ENCODE measurements at places on chromosomes 16 and 17.

DNA sequence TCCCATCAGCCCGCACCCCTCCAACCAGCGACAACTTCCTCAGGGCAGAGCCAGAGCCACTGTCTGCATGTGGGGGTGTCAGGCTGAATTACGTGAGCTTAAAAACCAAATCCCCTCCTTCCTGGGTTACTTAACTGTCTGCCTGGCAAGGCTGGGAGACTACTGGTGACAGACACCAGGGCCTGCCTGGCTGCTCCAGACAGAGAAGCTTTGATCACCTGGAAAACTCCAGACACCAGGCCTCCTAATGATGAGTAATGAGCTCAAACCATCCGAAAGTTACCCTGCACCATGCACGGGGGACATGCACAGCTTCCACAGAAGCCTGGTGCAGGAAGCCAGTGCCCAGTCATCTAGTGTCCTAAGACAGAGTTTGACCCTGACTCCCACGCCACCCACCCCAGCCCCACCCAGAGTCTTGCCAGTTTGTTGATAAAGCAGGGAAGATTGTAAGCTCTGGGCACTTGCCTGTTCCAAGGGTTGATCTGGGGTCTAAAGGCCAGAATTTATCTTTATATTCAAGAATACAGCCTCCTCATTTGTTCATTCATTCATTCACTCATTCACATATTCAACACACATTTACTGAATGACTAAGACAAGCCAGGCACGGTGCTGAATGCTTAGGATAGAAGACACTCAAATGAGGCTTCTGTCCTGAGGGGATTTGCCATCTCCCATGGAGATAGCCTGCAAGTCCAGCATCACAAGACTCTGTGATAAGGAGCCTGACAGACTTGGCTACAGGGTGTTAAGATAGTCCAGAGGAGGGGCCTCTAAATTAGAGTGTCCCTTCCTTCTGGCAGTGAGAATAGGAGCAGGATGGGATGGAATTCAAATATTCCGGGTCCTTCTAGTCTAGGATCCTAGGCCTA, 7.2 kb upstream of the CCDC182 start:
- DNase-seq: no peak

DNA sequence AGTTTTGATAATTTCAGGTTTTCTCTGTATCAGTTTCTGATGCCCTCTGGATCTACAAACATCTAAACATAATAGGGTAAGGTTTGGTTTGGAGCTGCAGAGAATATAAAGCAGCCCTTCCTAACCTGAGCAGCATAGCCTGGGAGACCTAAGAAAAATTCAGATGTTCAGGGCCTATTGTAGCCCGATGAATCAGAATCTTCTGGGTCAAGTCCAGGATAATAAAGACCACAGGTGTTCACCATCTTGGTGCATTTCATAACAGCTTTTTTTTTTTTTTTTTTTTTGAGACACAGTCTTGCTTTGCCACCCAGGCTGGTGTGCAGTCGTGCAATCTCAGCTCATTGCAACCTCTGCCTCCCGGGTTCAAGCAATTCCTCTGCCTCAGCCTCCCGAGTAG, 19.7 kb upstream of the ARHGAP17 start:
- no peak for DNase-seq

DNA sequence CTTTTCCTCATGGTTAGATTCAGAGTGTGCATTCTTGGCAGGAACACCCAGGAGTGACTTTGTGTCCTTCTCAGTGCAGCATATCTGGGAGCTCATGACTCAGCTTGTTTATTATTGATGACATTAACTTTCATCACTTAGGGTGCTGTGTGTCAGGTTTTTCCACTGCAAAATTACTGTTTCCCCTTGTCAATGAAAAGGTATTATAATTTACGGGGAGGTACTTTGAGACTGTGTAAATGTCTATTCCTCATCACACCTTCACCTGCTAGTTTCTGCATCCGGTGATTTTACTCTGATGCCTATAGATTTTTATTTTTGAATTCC, 50.5 kb downstream of the WWP2 start:
- no peak for DNase-seq

- DNase-seq: no peak
Observed at GRCh38 chr17:2040942-2041560, 771 bp upstream of the OVCA2 start.

- no peak for DNase-seq
Observed at GRCh38 chr16:20289571-20289970, 37.7 kb downstream of the GP2 start.

DNA sequence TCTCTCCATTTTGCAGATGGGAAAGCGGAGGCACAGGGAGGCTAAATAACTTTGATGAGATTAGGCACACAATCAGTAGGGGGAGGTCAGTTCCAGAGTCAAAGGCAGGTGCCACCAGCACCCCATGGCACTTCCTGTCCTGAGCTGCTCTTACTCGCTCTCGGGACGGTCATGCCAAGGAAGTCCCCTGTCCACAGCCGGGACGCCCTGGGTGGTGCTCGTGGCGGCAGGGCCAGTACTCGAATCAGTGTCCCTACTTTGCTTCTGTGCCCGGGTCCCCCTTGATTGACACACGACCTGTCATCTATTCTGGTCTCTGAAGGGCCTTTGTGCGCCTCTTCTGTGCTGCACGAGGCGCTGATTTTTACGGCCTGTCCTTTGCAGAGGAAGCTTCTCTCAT, 31.3 kb downstream of the IRF8 start:
- DNase-seq: no peak

- no peak for DNase-seq
Observed at GRCh38 chr17:39641883-39642282, 4.9 kb downstream of the STARD3 start.

DNA sequence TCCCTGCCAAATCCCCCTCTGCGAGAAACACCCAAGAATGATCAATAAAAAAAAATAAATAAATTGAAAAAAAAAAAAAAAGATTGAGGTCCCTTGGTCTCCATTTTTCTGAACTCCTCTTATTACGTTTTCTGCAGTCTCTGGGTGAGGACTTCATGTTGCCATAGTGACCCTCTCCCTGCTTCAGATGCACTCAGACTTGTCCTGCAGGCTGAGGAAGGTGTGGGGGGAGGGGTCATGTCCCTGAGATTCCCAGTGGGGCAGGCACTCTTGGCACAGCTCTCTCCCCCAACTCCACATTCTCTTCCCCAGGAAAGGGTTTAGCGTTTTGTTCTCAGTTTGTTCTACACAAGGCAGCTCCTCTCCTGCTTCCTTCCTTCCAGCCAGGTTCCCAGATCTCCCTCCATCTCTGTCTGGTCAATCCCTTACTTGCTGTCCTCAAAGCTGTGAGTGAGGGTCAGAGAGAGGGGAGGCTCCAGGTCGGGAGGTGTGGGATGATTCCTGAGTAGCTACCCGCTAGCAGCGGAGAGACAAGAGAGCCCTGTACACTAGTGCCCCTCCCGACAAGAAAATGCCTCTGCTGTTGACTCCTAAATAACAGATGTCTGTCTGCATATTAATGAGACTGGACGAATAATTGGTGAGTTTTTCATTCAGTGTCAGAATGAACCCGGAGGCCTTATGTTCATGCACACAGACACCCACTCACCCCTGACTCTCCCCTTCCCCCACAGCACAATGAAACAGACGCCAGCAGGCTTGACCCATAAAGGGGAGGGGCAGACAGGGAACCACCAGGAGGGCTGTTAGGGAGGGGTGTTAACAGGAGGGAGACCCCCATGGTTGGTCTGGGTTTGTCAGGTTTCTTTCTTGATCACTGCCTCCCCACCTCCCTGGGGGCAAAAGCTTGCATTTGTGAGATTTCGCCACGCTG, 9.2 kb downstream of the RND2 start:
- no peak for DNase-seq

- DNase-seq: no peak
Observed at GRCh38 chr17:62164747-62165722, 100.0 kb upstream of the MED13 start.

DNA sequence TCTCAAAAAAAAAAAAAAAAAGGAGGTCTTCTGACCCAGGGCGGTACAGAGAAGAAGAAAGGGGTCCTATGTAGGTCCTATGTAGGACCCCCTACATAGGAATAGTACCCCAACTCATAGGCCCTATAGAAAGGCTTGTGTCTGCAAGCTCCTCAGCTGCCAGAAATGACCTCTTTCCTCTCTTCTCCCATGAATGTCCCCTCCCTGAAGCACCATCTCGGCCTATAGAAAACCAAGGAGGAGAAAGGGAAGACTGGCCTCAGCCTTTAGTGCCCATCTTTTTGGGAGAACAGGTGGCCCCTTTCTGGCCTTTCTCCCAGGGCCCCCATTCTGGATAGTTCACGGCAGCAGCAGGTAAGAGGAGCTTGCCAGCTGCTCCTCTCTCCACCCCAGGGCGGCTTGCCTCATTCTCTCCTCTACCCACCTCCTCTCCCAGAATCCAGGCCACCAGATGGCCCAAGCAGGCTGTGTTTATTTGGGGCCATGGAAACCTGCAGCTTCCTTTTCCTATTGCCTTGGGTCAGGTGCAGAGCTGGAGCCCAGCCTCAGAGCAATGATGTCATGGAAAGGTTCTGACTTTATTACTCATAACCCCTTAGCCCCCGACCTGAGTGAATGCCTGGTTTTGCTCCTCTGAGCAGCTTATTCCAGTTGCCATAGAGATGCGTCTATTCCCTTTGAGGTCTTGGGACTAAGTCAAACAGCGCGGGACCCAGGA, 1.6 kb upstream of the MRPL58 start:
- peak; percentile 46 for DNase-seq

- DNase-seq: no peak
Observed at GRCh38 chr16:48105976-48106375, 49.8 kb downstream of the ABCC12 start.

DNA sequence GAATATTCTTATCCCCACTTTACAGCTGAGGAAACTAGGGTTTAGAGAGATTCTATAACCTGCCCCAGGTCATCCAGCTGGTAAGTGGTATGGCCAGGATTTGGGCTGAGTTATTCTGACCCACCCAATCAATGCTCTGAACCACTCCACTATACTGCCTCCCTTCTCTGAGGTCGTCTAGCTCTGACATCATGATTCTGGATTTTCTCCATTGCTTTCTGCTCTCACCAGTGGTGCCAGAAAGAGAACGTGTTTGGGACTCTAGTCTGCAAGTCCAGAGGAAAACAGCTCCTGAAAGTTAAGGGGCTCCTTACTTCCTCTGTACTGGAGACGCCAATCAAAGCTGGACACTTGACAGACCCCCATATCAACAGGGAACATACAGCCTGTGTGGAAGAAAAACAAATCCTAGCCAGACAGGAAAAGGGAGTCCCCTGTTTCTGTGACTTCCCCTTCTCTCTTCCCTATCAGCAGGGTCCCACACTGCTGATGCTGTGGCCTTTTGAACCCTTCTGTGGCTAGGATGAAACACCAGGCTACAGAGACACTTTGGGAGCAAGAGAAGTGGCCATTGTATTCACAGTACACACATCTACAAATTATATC, 6.0 kb upstream of the EZH1 start:
- no peak for DNase-seq

DNA sequence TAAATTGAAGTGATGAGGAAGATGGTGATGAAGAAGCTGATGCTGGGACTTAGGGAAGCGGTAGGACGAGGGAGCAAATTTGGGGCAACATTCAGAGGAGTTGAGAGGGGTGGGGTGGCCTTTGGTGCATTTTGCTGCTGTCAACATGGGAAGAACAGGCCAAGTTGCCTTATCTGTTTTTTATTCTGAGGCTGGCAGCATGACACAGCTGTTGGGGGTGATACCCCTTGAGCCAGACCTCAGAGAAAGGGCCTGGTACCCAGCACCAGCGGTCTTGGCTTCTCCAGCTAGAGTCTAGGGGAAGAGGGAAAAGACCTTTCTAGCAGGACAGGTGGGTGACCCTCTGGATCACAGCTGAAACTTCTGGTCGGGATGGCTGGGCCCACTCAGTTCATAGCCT, 4.6 kb downstream of the IGFBP4 start:
- no peak for DNase-seq

GRCh38 chr17:69702078-69702477, 287.6 kb downstream of the MAP2K6 start:
- DNase-seq: no peak

DNA sequence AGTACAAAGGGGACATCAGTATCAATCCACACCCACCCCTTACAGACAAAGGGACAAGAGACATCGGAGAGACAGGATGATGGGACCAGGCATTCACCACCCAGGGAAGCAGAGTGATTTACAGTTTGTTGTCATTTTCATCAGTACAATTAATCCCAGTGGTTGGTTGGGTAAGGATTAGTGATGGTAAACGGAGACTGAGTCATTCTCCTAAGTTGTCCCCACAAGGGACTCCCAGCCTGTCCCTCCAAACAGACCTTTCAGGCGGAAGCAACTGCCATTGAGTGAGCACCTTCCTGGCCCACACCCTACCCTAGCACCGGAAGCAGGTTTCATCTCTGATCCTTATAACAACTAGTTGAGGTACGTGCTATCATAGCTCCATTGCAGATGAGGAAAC, 11.2 kb downstream of the PPL start:
- no peak for DNase-seq

- DNase-seq: no peak
Observed at GRCh38 chr16:4364196-4365013, 7.2 kb upstream of the VASN start.

- DNase-seq: no peak
Observed at GRCh38 chr17:65323049-65323448, 185.9 kb downstream of the RGS9 start.

DNA sequence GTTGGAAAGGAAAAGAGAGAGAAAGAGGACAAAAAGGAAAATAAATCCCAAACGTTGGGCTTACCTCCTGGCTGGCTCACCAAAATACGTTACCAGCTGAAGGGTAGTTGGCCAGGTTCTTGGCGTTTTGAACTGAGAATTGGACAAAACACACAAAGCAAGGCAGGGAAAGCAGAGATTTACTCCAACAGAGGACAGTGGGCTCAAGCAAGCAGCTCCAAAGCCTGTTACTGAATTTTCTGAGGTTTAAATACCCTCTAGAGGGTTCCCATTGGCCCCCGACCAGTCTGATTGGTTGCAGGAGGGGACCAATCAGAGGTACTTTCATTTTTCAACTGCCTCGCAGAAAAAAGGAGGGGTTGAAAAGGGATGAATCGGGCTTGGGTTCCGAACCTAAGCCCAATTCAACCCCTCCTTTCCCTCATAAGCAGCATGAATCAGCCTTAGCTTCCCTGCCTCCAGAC, 55.6 kb upstream of the ALOX12 start:
- DNase-seq: no peak

- DNase-seq: no peak
Observed at GRCh38 chr16:64950731-64951130, 171.1 kb downstream of the CDH11 start.

- DNase-seq: no peak
Observed at GRCh38 chr16:81531419-81531821, 86.8 kb downstream of the CMIP start.

GRCh38 chr17:43558805-43559160, 12.6 kb upstream of the ETV4 start:
- DNase-seq: no peak

- DNase-seq: peak; percentile 7
Observed at GRCh38 chr16:62035115-62036092, 834 bp downstream of the CDH8 start.
